Fibroblast of skin of scalp (primary cell): ENCODE measurements at places on chromosomes 1 and 21.

DNA sequence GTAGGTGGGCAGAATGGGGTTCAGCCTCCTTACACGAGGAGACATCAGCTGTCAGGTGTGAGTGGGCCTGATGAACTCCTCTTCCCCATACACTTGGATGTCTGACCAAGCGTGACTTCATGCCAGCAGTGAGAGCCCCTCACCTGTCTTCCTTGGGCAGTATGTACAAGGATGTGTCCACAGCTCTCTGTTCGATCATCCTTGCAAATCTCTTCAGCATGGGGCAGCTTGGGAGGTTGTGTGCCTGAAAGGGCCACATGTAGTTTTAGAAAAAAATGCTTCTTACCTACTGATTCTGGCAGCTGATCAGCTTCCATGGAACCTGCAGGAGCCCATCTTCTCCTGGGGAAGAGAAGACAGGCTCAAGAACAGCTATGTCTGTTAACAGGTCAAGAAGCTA lies 18.0 kb downstream of the ACP6 start:
- no peak for DNase-seq

- no peak for DNase-seq
Observed at GRCh38 chr1:174157157-174157806, 2.0 kb upstream of the RABGAP1L start.

- DNase-seq, result peak; percentile 75
Observed at GRCh38 chr1:114353262-114353661, 157.7 kb downstream of the TRIM33 start.

- no peak for DNase-seq
Observed at GRCh38 chr1:111963985-111964738, 25.3 kb downstream of the KCND3 start.

- no peak for DNase-seq
Observed at GRCh38 chr1:31739346-31739745, 24.8 kb downstream of the ADGRB2 start.

DNA sequence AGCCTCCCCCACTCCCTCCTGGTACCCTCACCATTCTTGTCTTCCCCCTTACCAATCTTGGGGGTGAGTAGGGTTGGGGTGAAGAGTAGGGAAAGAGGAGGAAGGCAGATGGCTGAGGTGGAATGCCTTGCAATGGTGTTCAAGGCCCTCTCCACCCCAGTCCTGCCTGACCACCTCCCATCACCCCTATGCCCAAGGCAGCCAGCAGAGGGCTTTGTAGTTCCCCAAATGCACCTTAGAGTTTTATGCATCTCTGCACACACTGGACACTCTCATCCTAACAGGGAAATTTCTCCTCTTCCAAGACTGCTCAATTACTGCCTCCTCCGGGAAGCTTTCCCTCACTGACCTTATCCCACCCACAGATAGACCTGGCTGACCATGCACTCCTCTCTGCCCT lies 15.4 kb downstream of the KIF17 start:
- no peak for DNase-seq

DNA sequence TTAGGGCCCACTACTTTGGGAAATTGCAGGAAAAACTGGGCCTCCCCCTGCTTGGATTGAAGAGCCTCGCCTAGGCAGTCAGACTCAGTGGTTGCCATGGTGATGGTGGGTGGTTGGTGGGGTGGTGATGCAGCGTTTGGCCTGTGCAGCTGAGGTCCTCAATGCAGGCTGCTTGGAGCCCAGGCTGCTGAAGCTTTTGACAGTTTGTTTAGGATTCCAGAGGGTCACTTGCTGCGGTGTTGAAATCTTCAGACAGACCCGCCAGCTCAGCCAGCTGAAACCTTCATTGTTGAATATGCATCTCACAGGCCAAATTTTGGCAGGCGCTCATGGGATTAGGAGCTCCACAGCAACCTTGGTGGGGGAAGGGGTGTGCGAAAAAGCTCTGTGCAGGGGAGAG lies 67.9 kb downstream of the CACNA1E start:
- DNase-seq, result peak; percentile 5

DNA sequence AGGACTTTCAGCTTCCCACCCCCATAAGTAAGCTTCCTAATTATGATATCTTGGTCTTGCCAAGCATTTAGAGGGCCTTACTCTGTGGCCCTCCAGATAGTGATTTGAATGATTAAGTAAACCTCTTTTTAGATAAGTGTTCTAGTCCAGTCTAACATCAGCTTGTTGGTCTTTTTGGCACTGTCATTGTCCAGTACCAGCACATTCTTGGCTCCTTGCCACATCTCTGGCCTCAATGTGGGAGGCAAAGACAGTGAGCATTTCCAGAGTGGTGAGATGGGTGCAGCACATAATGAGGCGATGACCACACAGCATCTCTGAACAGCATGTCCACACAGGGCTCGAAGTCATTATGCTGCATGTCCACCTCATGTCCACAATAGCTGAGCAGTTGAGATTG lies 6.1 kb downstream of the CAPZA1 start:
- peak; percentile 22 for DNase-seq

GRCh38 chr1:91768786-91769725 lies 116.9 kb downstream of the TGFBR3 start:
- no peak for DNase-seq
